ENCODE measurements at places on chromosomes 12 and 14. TPM values are rescaled to one million over a fixed set of nuclear protein-coding genes. Genes with fewer than 3 reads are reported as not detected.

CLEC1B gene
- not detected for total RNA-seq

TAS2R13 gene
- total RNA-seq: 0.38 TPM

AICDA gene
- not detected for total RNA-seq

ADCY4 gene
- 0.77 TPM for total RNA-seq

Measured in bronchial epithelial cell (primary cell).